ENCODE measurements at places on chromosomes 5 and 9.

DNA sequence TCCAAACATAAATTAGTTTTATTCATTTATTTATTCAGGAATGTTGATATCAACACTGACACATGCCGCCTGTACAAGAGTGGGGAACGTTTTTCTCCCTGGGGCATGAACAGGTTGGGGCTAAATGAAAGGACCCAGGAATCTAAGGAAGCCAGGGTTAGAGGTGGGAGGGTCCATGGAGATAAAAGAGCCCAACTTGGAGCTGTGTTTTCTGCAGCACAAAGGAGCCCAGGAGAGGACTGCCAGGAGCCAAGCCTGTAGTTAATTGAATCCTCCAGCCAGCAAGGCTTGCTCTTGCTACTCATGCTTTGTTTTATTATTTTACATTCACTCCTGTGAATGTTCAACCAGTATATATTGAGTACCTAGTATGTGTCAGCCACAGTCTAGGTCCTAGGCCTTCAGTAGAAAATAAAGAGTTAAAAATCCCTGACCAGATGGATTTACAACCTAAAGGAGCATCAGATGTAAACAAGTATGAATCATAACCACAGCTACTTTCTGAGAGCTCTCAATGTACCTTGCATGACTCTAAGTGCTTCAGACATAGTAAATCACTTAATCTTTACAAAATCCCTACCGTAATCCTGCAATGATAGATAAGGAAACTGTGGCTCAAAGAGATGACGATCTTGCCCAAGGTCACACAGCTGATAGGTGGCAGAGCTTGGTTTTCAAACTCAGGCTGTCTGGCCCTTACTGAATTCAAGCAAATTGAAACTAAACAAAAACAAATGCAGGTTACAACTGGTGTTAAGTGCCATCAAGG lies 69.8 kb downstream of the ASTN2 start:
- DNase-seq = no peak

DNA sequence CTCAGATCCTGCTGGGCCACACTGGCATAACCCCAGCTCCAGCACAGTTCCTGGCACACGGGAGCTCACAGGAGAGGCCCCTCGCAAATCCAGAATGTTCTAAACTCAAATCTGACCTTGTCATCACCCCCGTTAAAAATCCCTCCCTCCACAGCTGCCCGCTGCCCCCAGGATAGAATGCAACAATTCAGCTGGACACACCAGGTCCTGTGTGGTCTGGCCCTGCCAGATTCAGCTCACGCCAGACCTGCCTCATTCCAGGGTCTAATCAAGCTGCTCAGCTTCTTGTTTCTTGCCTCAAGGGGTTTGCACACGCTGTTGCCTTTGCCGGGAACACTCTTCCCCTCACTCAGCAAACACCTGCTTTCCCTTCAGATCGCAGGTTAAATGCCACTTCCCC lies 45.0 kb upstream of the ASS1 start:
- DNase-seq = no peak

GRCh38 chr9:6923086-6923485 lies 165.3 kb downstream of the KDM4C start:
- DNase-seq = no peak

DNA sequence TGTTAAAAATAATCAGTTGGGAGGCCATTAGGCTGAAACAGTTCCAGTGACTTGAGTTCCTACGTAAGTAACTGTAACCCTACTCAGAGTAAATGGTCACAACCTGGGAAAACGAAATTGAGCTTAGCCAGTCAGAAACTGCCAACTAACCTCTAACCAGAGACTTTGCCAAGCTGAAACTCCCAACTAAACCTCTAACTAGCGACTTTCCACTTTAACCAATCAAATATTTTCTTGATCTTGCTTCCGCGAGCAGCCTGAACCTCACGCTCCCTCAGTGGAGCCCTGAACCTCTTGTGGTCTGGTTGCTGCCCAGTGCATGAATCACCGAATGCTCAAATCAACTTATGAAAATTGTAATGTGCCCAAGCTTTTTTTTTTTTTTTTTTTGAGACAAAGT lies 156.2 kb downstream of the MED10 start:
- DNase-seq = no peak

DNA sequence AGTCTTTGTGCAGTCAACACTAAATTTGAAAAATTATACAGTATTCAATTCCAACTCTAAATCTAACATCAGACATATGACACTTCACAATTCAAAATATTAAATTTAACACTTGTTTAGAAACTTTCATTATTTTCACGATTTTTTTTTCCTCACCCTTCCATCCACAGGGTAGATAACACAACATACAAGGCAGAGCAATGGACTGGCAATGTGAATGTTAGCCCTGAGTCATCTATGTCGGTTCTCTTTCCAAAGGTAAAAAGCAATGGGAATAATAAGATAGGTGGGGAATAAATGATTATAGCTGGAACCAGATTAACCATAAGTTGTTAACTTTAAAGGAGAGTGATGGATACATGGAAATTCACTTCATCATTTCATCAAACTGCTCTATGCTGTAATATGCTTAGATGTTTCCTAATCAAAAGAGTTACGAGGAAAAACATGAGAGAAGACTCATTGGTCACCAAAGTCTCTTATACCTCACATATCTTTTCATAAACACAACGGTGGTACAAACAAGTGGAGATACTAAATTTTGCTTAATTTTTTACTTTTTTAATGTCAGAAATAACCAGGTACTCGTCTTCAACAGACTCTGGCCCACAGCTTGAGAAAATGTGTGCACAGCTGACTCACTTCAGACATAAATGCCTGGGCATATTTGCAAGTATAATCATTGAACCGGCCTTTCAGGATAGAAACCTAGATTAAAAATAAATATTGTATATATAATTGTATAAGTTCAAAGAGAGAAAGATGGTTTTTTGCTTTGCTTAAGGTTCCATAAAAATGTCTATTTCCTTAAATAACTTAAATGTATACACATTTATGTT lies 23.0 kb downstream of the RFX3 start:
- no peak for DNase-seq

- DNase-seq = no peak
Measured at GRCh38 chr5:165410476-165410875, 1905.1 kb downstream of the MAT2B start.
